ENCODE measurements at places on chromosomes 1 and 21.

DNA sequence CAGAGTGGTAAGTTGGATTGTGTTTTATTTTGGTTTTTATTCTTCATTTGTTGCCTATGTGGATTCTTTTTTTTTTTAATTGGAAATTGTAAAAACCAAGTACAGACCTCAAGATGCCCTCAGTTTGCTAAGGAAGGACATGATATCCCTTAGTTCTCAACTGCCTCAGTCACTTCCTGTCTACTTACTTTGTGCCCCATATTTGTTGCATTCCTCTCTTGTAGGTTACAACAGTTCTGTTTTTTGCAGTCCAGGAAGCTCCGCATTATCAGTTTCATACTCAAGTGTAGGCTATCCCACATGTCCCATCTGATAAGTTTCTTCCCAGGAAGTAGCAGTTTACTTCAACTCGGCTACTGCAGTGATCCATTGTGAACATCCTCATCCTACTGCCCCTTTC lies 82.0 kb downstream of the RPAP2 start:
- no peak for DNase-seq

GRCh38 chr1:219928791-219929118 lies 398 bp upstream of the SLC30A10 start:
- DNase-seq: no peak

DNA sequence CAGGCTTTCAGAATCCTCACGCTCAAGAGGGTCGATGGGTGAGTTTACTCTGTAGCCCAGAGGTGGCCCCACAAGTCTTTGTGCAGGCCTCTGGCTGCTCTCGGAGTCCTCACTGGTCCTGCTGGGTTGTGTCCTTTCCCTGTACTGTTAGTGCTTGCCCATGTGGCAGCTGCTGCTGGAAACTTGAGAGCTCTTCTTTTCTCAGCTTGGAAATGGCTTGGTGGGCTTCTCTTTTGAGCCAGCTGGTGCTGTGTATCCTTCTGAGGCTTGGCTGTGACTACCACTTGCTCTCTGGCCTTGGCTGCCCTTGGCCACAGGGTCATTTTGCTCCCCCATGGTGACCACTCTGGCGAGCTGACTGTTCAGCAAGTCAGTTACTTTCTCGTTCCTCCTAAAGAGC lies 82.2 kb upstream of the LMO4 start:
- DNase-seq: no peak

GRCh38 chr1:58580186-58580585 lies 3.1 kb upstream of the TACSTD2 start:
- no peak for DNase-seq

- no peak for DNase-seq
Measured at GRCh38 chr1:34657849-34658248, 97.0 kb upstream of the GJB5 start.

- no peak for DNase-seq
Measured at GRCh38 chr1:153764310-153764709, 10.9 kb upstream of the SLC27A3 start.

DNA sequence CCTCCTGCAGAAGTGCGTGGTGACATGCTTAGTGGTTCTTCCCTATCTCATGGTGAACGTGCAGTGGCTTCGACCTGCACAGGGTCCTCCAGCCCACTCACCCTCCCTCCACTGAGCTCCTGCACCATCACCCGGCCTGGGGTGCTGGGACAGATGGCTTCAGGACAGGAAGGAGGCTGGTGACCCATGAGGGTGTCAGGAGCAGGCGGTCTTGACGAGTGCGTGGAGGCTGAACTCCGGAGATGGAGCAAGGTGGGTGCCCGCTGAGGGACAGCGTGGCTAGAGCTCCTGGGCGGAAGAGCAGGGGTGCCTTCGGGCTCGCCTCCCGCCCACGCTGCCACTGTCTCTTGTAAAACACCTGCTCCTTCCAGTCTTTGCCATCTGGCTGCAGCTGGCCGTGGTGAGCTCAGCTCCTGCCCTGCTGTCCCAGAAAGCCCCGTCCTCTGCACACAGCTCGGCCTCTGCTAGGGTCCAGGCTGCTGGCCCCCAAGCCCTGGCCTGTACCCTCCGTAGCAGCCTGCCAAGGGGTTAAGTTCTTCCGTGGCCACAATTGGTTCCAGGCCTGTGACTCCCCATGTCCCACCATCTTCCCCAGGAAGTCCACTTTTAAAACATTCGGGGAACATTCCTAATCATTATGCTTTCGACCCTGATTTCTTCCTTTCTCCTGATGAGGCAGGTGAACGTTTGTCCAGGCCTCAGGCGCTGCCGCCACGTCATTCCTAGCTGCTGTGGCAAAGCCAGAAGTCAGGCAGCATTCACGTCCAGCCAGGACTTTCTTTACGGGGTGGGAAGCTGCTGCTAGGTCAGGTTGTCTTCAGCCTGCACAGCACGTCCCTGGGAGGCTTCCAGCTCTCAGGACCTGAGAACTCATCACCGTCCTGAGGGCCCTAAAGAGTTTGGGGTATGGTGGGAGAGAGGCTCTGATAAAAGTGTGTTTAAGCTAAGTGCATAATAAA lies 8.1 kb downstream of the KRTAP10-1 start:
- no peak for DNase-seq

DNA sequence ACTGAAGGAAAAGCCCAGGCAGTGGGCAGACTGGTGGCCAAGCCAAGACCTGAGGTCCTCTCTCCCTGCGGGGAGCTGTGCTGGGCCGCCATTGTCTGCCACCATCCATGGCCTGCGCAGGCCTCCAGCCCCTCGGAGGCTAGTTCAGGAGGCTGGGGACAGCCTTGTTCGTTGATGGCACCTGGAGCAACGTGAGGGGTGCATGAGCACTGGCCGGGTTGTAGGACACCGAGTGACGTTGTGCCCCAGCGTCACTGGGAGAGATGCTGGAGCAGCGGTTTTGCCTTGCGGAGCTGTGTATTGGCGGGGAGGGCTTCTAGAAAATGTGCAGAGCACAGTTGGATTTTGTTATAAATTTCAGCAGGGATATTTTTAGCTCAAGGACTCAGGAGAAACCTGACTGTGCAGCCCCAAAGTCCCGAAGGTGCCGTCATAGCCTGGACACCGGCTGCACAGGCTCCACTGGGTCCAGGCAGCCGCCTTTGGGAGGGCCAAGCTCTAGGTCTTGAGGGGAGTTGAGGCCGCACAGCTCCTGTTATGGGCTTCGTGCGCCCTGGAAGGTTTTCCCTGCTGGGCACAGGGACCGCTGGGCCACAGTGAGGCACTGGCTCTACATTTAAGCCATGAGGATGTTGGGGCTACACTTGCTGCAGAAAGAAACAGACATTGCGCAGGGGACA lies 48.2 kb upstream of the ADARB1 start:
- no peak for DNase-seq

DNA sequence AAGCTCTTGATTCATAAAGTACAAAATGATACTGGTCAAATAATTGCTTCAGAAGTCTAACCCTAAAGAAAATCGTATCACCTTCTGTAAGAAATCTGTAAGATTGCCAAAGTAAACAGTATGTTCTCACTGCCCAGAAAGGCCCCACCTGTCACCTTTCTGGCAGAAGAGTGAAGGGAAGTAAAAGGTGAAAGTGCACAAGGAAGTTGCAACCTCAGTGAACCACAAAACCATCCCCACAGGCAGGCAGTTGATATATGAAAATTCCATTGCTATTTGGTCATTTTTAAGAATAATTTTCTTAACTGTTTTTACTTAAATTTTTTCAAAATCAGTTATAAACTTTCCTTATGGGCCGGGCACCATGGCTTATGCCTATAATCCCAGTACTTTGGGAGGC lies 48.5 kb upstream of the FBXO28 start:
- no peak for DNase-seq

GRCh38 chr21:40070871-40071270 lies 203.6 kb downstream of the PCP4 start:
- no peak for DNase-seq

DNA sequence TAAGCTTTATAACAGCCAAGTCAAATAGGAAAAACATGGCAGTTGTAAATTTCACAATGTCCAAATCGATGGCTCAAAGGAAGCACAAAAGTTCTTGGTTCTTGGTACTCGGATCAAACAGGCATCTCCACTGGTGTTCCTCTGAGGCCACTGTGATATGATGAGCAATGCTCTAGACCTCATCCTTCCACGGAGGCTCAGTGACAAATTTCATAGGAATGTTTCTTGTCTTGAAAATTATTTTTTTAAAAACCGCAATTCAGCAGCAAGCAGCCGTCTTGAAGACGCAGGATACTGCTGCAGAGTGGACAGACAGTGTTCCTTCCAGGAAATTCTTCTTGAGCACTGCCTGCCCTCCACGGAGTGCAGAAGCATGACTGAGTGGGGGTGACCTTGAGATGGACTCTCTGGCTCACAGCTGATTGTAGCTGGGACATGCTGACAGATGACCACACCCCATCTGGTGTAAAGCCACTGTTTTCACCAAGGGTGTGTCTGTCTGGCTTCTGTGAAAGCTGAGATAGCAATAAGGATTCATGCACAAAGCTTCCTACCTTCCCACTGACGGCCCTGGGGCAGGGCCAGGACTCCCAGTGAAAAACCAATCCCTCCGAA lies 61.9 kb downstream of the TIAM1 start:
- DNase-seq: peak; percentile 35

DNA sequence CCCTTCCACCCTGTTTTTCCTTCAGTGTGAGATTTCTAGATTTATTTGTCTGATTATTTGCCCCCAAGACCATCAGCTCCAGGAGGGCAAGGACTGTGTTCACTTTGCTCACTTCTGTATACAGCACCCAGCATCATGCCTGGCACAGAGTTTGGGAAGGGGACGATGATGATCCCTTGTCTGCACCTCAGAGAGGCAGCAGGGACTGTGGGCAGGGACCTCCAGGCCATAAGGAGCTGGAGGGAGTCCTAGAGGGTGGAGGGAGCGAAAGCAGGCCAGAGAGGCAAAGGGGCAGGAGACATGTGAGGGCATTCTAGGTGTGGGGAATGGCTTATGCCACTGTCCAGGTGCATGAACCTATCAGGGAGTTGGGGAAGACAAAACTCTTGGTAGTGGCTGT lies 32.8 kb downstream of the H3-3A start:
- DNase-seq: no peak

GRCh38 chr1:218347336-218347722 lies 2.2 kb downstream of the TGFB2 start:
- peak; percentile 34 for DNase-seq

GRCh38 chr1:207407655-207408260 lies 46.4 kb upstream of the CR2 start:
- no peak for DNase-seq

GRCh38 chr1:53155945-53156344 lies 13.5 kb upstream of the SLC1A7 start:
- no peak for DNase-seq

GRCh38 chr1:40315795-40316594 lies 1.1 kb downstream of the COL9A2 start:
- DNase-seq: peak; percentile 49

DNA sequence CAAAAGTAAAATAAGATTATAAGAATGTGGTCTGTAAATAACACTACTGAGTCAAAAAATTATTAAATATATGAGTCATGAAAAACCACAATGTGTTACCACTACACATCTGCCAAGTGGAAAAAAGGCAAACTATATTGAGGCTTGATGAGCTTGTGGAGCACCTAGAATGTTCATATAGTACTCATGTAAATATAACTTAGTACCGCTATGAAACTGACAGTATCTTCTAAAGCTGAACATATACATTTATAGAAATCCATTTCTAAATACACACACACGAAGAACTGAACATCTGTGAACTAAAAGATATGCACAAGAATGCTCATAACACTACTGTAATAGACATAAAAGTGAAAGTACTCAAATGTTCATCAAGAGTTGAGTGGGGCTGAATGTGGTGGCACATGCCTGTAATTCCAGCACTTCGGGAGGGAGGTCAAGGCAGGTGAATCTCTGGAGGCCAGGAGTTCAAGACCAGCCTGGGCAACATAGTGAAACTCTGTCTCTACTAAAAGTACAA lies 18.5 kb upstream of the GBP3 start:
- no peak for DNase-seq

DNA sequence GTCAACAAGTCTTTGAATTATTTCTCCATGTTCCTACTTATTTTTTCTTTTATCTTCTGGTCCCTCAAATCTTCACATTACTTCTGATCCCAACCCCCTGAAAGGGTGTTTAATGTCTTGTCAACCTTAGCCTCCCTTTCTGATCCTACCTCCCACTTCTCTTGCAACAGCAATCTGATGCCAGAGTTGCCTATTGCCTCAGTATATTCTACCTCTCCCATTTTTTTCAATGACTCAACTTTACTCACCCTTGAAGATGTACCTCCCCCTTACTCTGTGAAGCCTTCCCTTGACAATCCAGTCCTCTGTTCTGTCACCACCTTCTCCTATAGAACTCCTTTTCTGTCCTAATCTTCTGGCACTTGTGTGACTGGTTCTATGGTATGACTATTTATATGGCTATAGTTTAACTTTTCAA lies 99.5 kb upstream of the CD55 start:
- no peak for DNase-seq

DNA sequence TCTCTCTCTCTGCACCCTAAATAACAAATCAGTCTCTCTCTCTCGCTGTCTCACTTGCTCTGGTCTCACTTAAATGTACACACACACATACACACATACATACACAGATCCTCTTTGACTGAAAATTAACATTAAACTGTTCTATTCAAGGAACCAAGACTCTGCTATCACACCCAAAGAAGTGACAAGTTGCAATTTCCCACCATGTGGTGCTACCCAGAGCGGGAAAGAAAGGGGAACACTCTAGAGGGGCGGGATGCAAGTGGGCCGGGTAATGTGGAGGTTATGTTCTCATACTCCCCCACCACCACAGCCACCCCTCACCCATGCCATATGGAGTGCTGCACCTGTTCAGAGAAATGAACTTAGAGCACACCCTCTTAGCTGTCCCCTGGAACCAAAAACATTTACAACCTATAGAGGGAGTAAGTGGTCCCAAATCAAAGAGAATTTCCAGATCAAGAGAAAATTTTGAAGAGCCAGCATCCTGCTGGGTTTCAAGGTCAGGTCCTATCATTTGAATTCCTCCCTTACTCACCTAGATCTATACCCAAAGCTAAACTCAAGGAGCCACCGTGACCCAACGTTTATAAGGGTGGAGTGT lies 319.4 kb downstream of the BRINP2 start:
- DNase-seq: no peak

- no peak for DNase-seq
Measured at GRCh38 chr1:172699111-172699510, 40.2 kb downstream of the FASLG start.

- DNase-seq: no peak
Measured at GRCh38 chr1:67482733-67483482, 52.7 kb upstream of the SERBP1 start.

DNA sequence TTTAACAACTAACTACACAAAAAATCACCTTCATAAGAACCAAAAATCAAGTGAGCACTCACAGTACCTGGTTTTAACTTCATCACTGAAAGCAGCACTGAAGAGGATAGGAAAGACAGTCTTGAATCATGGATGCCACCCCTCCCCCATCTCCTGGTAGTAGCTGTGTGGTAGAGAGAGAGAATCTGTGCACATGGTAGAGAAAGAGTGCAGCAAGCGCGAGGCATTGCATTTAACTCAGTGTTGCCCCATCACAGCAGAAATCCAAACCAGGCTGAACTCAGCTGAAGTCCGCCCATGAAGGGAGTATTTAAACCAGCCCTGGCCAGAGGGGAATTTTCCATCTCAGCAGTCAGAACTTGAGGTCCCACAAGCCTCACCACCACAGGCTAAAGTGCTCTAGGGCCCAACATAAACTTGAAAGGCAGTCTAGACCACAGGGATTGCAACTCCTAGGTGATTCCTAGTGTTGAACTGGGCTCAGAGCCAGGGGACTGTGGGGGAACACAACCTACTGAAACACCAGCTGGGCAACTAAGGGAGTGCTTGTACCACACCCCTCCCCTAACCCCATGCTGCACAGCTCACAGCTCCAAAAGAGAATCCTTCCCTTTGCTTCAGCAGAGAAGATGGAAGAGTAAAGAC lies 38.4 kb downstream of the VAV3 start:
- no peak for DNase-seq

GRCh38 chr1:79657951-79658658 lies 651.6 kb upstream of the ADGRL4 start:
- no peak for DNase-seq

All from hepatocyte (in vitro differentiated cells).